ENCODE measurements at places on chromosomes 16 and 17. TPM values are rescaled to one million over a fixed set of nuclear protein-coding genes. Genes with fewer than 3 reads are reported as not detected.

DNA sequence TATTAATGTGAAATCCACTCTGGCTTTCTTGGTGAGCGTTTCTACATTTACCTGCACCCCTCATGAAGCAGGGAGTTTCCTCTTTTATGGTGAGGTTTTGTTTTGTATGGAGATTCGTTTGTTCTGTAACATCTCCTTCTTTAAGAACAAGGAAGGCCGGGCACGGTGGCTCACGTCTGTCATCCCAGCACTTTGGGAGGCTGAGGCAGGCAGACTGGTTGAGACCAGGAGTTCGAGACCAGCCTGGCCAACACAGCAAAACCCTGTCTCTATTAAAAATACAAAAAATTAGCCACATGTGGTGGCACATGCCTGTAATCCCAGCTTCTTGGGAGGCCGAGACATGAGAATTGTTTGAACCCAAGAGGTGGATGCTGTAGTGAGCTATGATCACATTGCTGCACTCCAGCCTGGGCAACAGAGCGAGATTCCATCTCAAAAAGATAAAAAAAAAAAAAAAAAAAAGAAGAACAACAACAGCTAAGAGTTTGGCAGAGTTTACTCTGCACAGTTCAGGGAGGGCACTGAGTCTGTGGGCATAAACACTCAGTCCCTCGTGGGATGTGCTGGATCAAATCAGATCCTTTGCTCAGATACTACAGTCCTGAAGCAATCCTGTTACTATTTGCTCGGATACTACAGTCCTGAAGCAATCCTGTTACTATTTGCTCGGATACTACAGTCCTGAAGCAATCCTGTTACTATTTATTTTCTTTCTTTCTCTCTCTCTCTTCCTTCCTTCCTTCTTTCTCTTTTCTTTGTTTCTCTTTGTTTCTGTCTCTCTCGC is 28.9 kb downstream of the ADCY9 start:
- no peaks in the 10 kb centered on the region for H3K27me3 ChIP-seq
- peaks cover 20% of the 10 kb centered on the region for H3K4me1 ChIP-seq
- H3K36me3 ChIP-seq = peaks cover 3% of the 10 kb centered on the region
- no peak for DNase-seq
- H3K27ac ChIP-seq = no peak overlapping the region
- H3K4me3 ChIP-seq = no peak overlapping the region

DNA sequence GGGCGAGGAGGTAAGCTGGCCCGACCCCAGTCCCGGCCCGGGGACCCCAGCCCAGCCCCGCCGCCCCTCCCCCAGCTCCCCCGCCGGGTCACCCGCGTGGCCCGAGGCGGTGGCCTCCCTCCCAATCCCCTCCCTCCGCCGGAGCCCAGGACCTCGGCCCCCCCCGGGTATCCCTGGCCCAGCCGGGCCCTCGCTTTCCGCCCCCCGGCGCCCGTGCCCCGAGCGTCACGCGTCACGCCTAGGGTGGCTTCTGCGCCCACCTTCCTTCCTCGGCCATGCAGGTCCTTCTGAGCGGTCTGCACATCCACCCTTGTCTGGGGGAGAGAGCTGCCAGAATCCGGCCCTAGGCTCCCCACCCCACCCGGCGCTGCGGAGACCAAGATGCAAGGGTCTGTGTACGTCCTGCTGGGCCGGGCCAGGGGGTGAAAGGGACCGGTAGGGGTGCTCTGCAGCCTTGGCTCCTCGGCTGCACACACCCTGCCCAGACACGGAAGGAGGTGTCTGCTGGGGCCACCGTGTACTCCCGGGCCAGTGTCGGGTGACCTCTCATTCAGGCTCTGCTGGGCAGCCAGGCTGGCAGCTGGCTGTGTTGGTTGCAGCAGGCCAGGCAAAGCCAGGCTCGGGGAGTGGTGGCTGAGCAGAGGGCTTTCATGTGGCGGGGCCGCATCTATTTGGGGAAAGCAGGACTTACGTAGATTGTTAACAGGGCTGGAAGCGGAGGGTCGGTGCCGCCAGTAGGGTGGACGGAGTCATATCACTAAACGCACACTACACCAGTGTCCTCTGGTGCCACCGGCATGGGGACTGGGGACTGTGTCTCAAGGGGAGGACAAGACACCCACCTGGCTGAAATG is 754 bp downstream of the RAB11FIP4 start:
- H3K36me3 ChIP-seq = peaks cover 2% of the 10 kb centered on the region
- DNase-seq = no peak
- peaks cover 66% of the 10 kb centered on the region for H3K27me3 ChIP-seq
- H3K4me3 ChIP-seq = peak overlapping the region; percentile 69
- H3K27ac ChIP-seq = peak overlapping the region; percentile 11

DNA sequence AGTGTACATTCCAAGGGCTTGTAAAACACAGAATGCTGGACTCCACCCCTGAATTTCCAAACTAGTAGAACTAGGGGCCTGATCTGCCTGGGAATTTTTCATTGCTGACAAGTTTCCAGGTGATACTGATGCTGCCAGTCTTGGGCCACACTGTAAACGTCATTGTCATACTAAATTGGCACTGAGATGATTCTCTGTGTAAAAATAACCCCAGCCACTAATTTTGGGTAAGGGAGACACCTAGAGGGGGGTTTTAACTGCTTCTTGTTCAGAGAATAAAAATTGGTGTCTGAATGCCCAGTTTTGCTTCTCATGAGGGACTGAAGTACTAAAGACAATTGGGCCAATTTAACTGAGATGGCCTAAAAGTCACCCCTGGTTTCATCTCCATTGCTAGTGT is 5.0 kb upstream of the CDH13 start:
- H3K4me1 ChIP-seq = no peaks in the 10 kb centered on the region
- no peak overlapping the region for H3K4me3 ChIP-seq
- no peak for DNase-seq
- no peak overlapping the region for H3K27ac ChIP-seq
- peaks cover 29% of the 10 kb centered on the region for H3K27me3 ChIP-seq
- H3K36me3 ChIP-seq = no peaks in the 10 kb centered on the region

DNA sequence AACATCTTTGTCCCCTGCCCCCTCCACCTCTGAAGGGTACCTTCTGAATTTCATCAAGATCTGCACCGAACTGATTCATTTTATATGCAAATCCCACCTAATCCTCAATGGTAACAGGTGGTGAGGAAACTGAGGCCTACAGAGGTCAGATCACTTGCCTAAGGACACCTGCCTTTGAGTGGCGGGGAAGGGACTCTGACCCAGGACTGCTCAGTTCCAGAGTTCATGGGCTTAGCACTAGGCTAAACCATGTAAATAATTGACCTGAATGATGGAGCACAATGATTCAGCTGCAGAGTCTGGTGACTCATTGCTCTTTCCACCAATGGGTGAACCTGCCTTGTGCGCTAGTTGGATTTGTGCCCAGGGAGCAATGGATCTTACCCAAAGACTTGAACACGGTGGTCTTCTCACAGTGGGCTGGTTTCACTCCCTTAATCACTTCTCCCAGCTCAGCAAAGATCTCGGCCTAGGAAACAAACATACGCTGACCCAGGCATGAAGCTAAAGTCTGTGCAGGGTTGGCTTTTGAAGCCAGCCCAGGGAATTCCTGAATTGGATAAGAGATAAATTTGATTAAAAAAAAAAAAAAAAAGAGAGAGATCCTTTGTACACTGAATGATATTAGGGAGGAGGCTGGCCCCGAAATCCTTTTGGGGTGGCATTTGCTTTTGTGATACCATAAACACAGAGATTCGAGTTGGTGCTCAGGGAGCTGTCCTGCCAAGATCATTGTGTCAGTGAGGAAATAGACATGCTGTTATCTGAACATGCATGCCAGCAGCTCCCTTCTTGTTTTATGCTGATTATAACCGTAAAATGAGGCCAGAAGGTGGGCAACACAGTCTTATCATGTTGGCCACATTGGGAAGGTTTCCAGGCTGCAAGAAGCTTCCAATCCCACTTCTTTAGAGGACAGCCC is 17.0 kb downstream of the CRYM start:
- no peaks in the 10 kb centered on the region for H3K4me1 ChIP-seq
- DNase-seq = no peak
- no peak overlapping the region for H3K27ac ChIP-seq
- H3K4me3 ChIP-seq = no peak overlapping the region
- H3K36me3 ChIP-seq = no peaks in the 10 kb centered on the region
- H3K27me3 ChIP-seq = peaks cover 11% of the 10 kb centered on the region

- no peak for DNase-seq
- H3K36me3 ChIP-seq = no peaks in the 10 kb centered on the region
- no peaks in the 10 kb centered on the region for H3K27me3 ChIP-seq
Observed at GRCh38 chr16:10951026-10951425, 6.7 kb downstream of the CLEC16A start.

Gene HOXB1
- total RNA-seq = not detected

- peak overlapping the region; percentile 98 for H3K27ac ChIP-seq
- peaks cover 51% of the 10 kb centered on the region for H3K4me1 ChIP-seq
- peak overlapping the region; percentile 82 for H3K4me3 ChIP-seq
- H3K36me3 ChIP-seq = peaks cover 6% of the 10 kb centered on the region
- no peaks in the 10 kb centered on the region for H3K27me3 ChIP-seq
- DNase-seq = peak; percentile 65
Observed at GRCh38 chr17:67441052-67441895, 64.2 kb downstream of the PITPNC1 start.

- H3K4me1 ChIP-seq = peaks cover 5% of the 10 kb centered on the region
- no peak overlapping the region for H3K27ac ChIP-seq
- DNase-seq = no peak
- peaks cover 2% of the 10 kb centered on the region for H3K36me3 ChIP-seq
- H3K4me3 ChIP-seq = peak overlapping the region; percentile 71
Observed at GRCh38 chr16:21116148-21116693, 34.4 kb downstream of the DNAH3 start.

DNA sequence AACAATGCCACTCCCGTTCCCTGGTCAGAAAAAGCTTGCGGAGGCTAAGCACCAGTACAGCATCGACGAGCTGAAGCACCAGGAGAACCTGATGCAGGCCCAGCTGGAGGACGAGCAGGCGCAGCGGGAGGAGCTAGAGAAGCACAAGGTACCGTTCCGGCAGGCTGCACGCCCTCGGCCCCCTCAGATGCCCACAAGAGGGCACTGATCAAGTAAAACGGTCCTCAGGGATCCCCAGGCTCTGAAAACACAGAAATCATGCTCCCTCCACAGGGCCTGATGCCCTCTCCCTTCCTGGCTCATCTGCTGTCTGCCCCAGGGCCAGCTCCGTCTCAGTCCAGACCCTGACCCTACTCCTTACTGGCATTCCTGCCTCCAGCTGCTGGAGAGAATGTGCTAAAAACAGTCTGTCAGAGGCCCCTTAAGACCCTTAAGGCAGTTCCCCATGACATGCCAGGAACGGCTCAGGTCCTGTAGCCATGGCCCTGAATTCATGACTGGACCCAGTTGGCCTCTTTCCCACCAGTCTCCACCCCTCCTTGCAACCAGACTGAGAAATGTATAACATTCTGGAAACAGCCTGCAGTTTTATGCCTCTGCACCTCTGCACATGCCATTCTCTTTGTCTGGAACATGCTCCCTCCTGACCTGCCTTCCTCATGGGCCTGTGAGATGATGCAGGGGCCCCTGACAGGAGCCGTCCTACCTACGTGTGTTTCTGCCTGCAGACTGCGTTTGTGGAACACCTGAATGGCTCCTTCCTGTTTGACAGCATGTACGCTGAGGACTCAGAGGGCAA is 21.8 kb downstream of the DRC3 start:
- no peaks in the 10 kb centered on the region for H3K27me3 ChIP-seq
- H3K4me1 ChIP-seq = no peaks in the 10 kb centered on the region
- no peak overlapping the region for H3K27ac ChIP-seq
- DNase-seq = no peak
- no peak overlapping the region for H3K4me3 ChIP-seq
- H3K36me3 ChIP-seq = no peaks in the 10 kb centered on the region

Gene ORC6
- total RNA-seq = 69.1 TPM

DNA sequence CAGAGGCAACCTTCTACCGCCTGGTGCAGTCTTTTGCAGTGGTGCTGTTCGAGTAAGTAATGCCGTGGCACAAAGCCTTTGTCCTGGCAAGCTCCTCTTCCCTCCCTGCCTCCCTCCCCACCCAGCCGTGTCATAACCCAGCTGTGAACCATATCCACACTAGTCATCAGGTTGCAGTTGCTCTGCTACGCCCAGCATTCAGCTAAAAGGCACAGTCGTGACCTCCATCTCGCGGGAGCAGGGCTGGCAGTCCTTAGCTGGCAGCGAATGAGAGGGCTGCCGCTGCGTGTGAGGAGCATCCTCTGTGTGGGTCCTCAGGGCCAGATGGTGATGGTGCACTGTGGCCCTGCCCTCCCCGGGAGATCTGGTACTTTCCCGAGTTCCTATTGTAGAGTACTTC is 39.3 kb downstream of the CIBAR2 start:
- H3K4me3 ChIP-seq = no peak overlapping the region
- H3K27me3 ChIP-seq = no peaks in the 10 kb centered on the region
- no peak overlapping the region for H3K27ac ChIP-seq
- H3K4me1 ChIP-seq = no peaks in the 10 kb centered on the region
- DNase-seq = no peak

DNA sequence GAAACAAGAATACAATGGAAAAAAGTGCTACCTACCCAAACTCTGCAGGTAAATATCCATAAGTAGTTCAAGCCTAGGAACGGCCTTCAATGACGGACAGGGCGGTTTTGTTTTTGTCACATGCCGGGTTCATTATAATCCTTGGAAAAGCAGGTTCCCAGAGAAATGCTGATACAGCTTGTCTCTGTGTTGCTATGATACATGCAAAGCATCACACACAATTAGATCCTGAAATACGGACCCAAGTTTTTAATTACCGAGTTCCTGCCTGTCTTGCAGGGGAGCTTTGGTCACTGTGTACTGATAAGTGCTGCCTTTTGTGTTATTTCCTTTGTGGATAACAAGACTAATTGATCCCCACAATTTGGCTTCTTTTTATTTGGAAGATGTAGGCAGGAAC is 217.4 kb downstream of the HAPSTR1 start:
- DNase-seq = no peak
- H3K4me3 ChIP-seq = no peak overlapping the region
- H3K36me3 ChIP-seq = no peaks in the 10 kb centered on the region

- peaks cover 16% of the 10 kb centered on the region for H3K4me1 ChIP-seq
- no peak overlapping the region for H3K27ac ChIP-seq
- no peak for DNase-seq
- peaks cover 32% of the 10 kb centered on the region for H3K36me3 ChIP-seq
Observed at GRCh38 chr17:58312021-58312630, 16.5 kb downstream of the TSPOAP1 start.

Gene AHSP
- total RNA-seq = not detected

DNA sequence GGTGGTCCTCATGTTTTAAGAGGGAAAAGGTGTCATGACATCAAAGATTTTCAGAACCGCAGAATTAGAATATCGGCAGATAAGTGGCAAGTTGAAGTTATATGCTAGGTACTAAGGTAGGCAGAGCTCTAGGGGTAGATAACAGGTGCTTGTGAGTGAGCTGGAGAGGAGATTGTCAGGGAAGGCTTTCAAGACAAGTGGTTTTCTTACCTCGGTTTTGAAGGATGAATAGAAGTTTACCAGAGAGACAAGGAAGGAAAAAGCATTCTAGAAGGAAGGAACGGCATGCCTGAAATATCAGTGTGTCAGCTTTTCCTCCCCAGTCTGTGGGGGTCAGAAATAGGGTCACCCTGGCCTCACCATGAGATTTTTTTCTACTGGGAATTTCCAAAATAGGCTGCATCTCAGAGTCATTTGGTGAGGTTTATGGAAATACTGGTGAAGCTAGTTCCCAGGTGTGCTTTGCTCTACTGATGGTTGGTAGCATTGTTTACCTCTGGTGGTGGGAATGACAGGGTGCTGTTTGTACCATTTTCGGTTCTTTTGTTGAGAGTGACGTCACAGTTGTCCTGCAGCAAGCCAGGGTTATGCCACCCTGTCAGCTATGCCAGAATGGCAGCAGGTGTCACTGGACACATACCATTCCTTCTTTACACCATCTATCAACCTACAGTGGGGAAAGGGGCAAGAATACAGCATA is 112.5 kb downstream of the MSI2 start:
- peak overlapping the region; percentile 24 for H3K27ac ChIP-seq
- no peak overlapping the region for H3K4me3 ChIP-seq
- no peak for DNase-seq
- peaks cover 17% of the 10 kb centered on the region for H3K36me3 ChIP-seq
- H3K4me1 ChIP-seq = peaks cover 27% of the 10 kb centered on the region

Measured in activated T-helper 1 cell treated with anti-CD3 and anti-CD28 coated beads, Interleukin-12 subunit alpha, Interleukin-12 subunit beta, Interleukin-2, Interleukin-4 antibody, amounts not matched to agents 30 ng/mL and 10 ng/mL and 1 ng/mL, durations not matched to agents 14 hours and 24 hours and 36 hours (primary cell).